ENCODE measurements at places on chromosomes 2 and 18.

DNA sequence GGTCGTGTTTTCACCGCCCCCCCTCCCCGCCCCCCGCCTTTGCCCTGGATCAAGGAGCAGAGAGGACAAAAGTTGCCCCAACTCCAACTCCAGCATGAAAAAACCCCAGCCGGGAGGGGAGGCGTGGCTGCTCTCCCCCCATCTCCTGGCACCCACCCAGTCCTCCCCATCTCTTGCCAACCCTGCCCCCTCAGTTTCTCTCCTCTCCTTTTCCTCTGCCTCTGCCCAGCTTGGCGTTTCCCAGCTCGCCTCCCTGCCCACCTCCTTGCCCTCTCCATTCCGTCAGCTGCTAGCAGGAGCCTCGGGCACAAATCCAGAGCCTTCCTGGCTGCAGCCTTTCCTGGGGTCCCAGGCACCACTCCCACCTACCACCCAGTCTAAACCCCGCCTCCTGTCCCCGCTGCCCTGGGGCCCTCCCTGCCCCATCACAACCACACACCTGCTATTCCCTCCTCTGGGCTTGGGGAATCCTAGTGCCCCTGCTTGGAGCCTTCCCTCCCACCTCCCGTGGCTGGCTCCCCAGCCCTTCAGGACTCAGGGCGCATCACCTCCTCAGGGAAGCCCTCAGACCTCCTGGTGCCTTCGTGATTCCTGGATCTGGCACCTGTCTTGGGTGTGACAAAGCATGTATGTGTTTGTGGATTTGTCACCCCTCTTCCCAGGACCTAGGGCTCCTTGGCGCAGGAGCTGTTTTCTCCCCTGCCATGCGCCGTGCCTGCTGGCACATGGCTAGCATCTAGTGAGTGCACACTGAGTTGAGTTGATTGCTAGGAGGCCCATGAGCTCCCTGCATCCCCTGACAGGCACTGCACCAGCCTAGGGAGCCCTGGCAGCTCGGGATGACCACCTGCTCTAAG, 209.1 kb downstream of the TFCP2L1 start:
- H3K36me3 ChIP-seq = no peaks in the 10 kb centered on the region
- peaks cover 5% of the 10 kb centered on the region for H3K27me3 ChIP-seq
- no peaks in the 10 kb centered on the region for H3K4me1 ChIP-seq
- H3K4me3 ChIP-seq = no peak overlapping the region

GRCh38 chr18:67455890-67456501, 60.5 kb downstream of the DSEL start:
- no peak overlapping the region for H3K4me3 ChIP-seq
- H3K27ac ChIP-seq = no peak overlapping the region
- no peak for DNase-seq

DNA sequence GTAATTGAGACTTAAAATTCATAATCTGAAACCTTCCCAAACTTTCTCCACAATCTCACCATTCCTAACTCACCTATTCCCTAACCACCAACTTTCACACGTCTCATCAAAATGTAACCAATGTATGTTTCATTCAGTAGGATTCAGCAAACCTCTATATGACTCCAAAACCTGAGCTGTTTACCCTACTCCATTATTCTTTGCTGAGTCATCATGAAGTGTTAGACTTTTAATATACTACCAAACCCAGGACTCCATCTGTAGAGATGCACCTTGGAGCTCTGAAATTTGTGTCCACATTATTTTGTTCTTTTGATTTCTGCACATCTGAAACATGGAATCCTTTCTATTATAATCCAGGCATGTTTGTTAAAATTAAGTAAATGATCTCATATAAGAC, 727.0 kb upstream of the PIK3C3 start:
- no peaks in the 10 kb centered on the region for H3K36me3 ChIP-seq
- DNase-seq = no peak
- no peaks in the 10 kb centered on the region for H3K4me1 ChIP-seq
- no peaks in the 10 kb centered on the region for H3K27me3 ChIP-seq
- no peak overlapping the region for H3K27ac ChIP-seq

DNA sequence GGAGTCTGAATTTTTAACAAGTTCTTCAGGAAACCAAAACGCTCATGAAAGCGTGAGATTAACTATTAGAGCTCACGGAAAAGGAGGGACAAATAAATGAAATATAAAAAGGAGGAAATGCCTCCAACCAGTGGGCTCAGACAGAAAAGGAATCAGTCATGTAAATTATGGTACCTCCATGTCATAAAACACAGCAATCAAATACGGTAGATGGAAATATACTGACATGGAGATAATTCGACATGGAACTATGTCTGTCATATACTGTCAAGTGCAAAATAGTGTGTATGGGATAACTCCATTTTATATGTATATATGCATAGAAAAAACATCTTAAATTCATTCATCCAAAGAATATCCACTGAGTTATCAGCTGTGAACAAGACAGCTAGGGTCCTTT, 25.9 kb upstream of the CTLA4 start:
- H3K4me1 ChIP-seq = no peaks in the 10 kb centered on the region
- DNase-seq = no peak
- no peak overlapping the region for H3K27ac ChIP-seq
- no peaks in the 10 kb centered on the region for H3K27me3 ChIP-seq

DNA sequence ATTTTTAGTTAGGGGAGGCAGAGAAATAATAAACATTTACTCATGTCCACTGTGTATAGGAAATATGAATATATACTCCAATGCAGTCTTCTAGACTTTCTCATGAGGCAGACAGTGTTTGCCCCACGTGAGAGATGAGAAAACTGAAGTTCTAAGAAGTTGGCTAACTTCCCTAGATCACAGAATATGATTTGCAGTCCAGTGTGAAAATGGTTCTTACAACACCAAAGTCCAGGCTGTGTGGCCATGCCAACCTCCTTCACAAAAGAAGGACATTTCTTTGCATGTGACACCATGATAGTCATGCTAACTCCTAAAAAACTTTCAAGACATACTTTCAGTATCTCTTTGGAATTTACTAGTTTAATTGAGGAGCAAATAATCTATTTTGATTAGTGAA, 143.7 kb downstream of the IRS1 start:
- DNase-seq = peak; percentile 56
- no peaks in the 10 kb centered on the region for H3K4me1 ChIP-seq

DNA sequence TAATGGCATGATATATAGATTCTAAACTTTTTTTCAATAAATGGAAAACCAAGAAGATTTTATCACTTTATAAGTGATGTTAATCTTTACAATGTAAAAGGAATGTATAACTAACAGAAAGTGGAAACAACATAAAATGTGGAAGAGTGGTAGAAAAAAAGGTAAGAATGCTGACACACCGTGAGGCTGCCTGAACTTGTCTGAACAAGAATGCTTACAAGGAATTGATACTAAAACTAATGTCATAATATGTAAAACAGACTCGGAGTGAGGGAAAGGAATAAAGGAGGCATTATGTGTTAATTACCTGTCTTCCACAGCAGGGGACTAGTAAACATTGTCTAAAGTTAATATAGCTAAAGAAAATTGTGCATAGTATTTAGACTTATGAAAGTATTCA, 958.8 kb upstream of the TMEFF2 start:
- H3K4me3 ChIP-seq = no peak overlapping the region
- no peaks in the 10 kb centered on the region for H3K36me3 ChIP-seq
- no peak overlapping the region for H3K27ac ChIP-seq
- no peaks in the 10 kb centered on the region for H3K27me3 ChIP-seq

DNA sequence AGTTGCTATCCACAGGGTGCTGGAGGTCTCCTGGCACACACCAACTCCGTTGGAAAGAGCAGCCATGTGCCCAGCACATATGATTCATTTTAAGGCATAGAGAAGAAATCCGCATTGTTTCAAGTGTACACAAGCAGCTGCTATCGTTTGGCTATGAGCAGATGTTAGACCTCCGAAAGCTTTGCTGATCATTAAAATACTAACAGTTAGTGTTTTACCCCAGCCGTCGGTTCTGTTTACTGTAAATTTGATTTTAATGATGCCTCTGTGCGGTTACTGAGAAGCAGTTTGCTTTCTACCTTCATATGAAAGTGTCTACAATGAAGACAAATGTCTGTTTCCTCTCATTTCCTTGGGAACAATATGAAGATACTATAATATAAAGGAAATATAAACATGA, 154.9 kb downstream of the PTGR3 start:
- H3K27me3 ChIP-seq = no peaks in the 10 kb centered on the region
- H3K4me3 ChIP-seq = no peak overlapping the region
- no peak overlapping the region for H3K27ac ChIP-seq
- no peak for DNase-seq
- no peaks in the 10 kb centered on the region for H3K36me3 ChIP-seq
- no peaks in the 10 kb centered on the region for H3K4me1 ChIP-seq

GRCh38 chr2:178450524-178450773, 526 bp downstream of the PRKRA start:
- no peaks in the 10 kb centered on the region for H3K27me3 ChIP-seq
- DNase-seq = peak; percentile 80
- H3K4me3 ChIP-seq = peak overlapping the region; percentile 89
- peaks cover 13% of the 10 kb centered on the region for H3K4me1 ChIP-seq
- H3K27ac ChIP-seq = peak overlapping the region; percentile 97
- peaks cover 10% of the 10 kb centered on the region for H3K36me3 ChIP-seq

DNA sequence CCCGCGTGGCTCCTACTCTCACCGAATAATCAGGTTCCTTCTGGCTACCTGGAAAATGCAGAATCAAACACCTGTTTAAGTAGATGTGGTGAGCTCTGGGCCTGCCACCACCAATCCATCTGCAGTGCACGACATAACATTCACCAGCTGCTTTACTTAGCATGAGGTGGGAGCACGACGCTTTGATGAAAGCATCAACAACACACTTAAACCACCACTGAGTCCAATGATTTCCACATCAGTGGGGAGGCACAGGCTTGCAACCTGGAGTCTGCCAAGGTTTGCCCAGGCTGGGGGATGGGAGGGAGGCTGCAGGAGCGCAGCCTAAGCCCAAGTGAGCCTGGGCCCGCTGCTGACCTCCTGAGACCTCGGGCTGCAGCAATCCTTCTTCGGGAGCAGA, 415.5 kb downstream of the MEIS1 start:
- H3K4me1 ChIP-seq = no peaks in the 10 kb centered on the region
- no peaks in the 10 kb centered on the region for H3K36me3 ChIP-seq
- DNase-seq = no peak
- no peak overlapping the region for H3K27ac ChIP-seq
- no peak overlapping the region for H3K4me3 ChIP-seq
- H3K27me3 ChIP-seq = no peaks in the 10 kb centered on the region

- no peaks in the 10 kb centered on the region for H3K27me3 ChIP-seq
- H3K36me3 ChIP-seq = no peaks in the 10 kb centered on the region
- H3K4me1 ChIP-seq = no peaks in the 10 kb centered on the region
- no peak for DNase-seq
Observed at GRCh38 chr2:12577567-12578253, 139.0 kb upstream of the TRIB2 start.

DNA sequence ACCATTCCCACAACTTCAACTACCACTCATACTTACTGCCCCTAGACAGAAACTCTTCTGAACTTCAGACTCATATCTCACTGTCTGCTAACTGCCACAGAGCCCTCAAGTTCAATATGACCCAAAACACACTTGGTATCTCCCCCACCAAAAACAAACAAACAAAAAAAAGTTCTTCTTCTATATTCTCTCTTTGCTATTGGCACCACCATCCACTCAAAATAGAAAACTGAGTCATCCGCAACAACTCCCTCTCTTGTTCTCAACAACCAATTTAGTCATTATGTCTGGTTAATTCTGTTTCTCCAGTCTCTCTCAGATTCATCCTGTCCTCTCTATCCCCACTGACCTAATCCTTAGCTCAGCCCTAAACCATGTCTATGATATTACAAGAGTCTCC, 7.2 kb upstream of the DCTN1 start:
- peaks cover 9% of the 10 kb centered on the region for H3K36me3 ChIP-seq
- no peaks in the 10 kb centered on the region for H3K27me3 ChIP-seq
- no peak overlapping the region for H3K27ac ChIP-seq
- no peak overlapping the region for H3K4me3 ChIP-seq
- peaks cover 12% of the 10 kb centered on the region for H3K4me1 ChIP-seq

GRCh38 chr2:47034973-47035609, 119.5 kb upstream of the MCFD2 start:
- peaks cover 47% of the 10 kb centered on the region for H3K4me1 ChIP-seq
- H3K27ac ChIP-seq = no peak overlapping the region
- no peak overlapping the region for H3K4me3 ChIP-seq
- no peaks in the 10 kb centered on the region for H3K27me3 ChIP-seq
- no peak for DNase-seq

- H3K4me3 ChIP-seq = no peak overlapping the region
- H3K4me1 ChIP-seq = no peaks in the 10 kb centered on the region
- H3K27ac ChIP-seq = no peak overlapping the region
- no peaks in the 10 kb centered on the region for H3K36me3 ChIP-seq
- H3K27me3 ChIP-seq = no peaks in the 10 kb centered on the region
Observed at GRCh38 chr2:66824926-66825325, 390.0 kb downstream of the MEIS1 start.

DNA sequence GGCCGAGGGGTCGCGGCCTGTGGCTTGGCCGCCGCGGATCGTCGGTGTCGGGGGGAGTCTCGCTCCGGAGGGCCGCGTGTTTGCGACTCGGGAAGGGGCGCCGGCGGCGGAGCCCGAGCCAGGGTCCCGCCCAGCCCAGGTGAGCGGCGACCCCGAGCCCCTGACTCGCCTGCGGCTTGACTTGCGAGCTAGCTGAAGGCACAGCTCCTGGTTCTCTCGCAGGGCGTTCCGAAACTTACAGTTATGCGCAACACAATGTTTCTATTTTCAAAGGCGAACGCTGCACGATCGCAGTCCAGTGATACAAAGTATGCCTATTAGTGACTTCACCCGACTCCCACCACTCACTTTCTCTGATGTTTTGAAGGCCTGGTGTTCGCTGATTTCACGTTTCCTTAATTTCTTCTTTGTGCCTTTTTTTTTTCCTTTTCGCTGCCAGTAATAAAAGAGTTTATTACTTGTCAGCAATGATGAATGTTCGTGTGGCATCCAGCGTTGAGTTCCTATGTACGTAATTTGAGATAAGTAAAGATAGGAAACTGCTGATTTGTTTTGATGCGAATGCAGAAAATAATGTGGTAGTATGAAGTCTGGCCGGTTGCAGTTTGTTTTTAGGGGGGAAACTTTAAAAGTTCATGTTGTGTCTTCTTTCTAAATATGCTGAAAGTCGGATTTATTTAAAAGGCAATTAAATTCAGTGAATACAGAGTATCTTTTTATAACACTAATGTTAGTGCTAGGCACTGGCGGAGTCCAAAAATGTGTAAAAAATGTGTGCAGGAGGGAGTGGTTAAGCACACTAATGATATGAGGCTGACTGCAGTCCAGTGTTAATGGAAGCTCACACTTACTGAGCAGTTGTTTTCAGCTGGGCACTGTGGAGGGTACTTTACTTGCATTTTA, 706 bp downstream of the UBXN2A start:
- H3K4me1 ChIP-seq = peaks cover 8% of the 10 kb centered on the region
- no peaks in the 10 kb centered on the region for H3K27me3 ChIP-seq
- DNase-seq = peak; percentile 68
- H3K27ac ChIP-seq = peak overlapping the region; percentile 97

Data from small intestine (tissue), 16 donors.